ENCODE measurements at places on chromosomes 11 and 22. TPM values are rescaled to one million over a fixed set of nuclear protein-coding genes. Genes with fewer than 3 reads are reported as not detected.
A peak's percentile ranks its signal among the peaks of the same experiment; 100 is the strongest.

- H3K36me3 ChIP-seq = no peaks in the 10 kb centered on the region
- H3K27me3 ChIP-seq = no peaks in the 10 kb centered on the region
- H3K4me3 ChIP-seq = no peak overlapping the region
- H3K27ac ChIP-seq = no peak overlapping the region
These were observed 39.4 kb downstream of the MOV10L1 start for GRCh38 chr22:50129121-50129736.

- no peak overlapping the region for H3K4me3 ChIP-seq
- no peaks in the 10 kb centered on the region for H3K4me1 ChIP-seq
- no peak for DNase-seq
- H3K36me3 ChIP-seq = no peaks in the 10 kb centered on the region
- no peak overlapping the region for H3K27ac ChIP-seq
These were observed 3.1 kb downstream of the BIK start for GRCh38 chr22:43113526-43114251.

DNA sequence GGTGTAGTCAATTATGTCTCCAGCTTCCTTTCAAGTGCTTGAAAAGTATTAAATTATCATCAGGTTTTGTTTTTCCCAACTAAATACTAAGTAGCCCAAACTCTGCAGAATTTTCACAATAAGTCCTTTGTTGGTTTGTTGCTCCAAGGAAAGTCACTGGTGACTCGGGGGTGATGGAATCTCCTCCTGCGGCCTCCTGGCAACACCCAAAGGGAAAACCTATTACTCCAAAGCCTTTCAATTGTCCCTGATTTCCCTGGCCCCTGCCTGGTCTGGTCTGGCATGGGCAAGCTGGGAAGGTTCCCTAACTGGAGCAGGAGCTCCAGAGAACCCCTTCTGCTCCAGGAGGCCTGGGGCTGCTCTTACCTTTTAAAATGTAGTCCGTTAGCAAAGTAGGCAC, 47.9 kb downstream of the FEZ1 start:
- H3K4me3 ChIP-seq = no peak overlapping the region
- H3K27ac ChIP-seq = no peak overlapping the region
- H3K4me1 ChIP-seq = no peaks in the 10 kb centered on the region
- H3K27me3 ChIP-seq = no peaks in the 10 kb centered on the region

GRCh38 chr11:122345586-122345985, 229.6 kb upstream of the BLID start:
- H3K36me3 ChIP-seq = no peaks in the 10 kb centered on the region
- no peaks in the 10 kb centered on the region for H3K4me1 ChIP-seq
- DNase-seq = no peak
- no peak overlapping the region for H3K27ac ChIP-seq

DNA sequence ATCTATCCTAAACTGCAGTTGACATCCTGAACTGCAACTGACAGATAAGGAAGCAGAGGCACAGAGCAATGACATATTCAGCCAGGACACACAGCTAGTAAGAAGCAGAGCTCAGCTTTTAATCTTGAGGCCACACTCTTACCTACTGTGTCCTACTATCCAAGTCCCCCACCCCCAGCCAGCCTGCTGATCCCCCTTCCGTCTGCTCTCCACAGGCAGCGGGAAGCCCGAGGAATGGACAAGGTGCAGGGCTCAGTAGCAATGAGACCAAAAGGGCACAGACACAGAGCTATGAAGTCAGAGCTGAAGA, 4.3 kb downstream of the POLR3H start:
- no peak for DNase-seq
- no peak overlapping the region for H3K27ac ChIP-seq
- H3K4me3 ChIP-seq = no peak overlapping the region
- peaks cover 3% of the 10 kb centered on the region for H3K36me3 ChIP-seq

GRCh38 chr11:91066456-91067047, 843.7 kb upstream of the CHORDC1 start:
- H3K36me3 ChIP-seq = no peaks in the 10 kb centered on the region
- no peak overlapping the region for H3K27ac ChIP-seq
- no peak for DNase-seq
- H3K4me1 ChIP-seq = no peaks in the 10 kb centered on the region
- no peaks in the 10 kb centered on the region for H3K27me3 ChIP-seq

DNA sequence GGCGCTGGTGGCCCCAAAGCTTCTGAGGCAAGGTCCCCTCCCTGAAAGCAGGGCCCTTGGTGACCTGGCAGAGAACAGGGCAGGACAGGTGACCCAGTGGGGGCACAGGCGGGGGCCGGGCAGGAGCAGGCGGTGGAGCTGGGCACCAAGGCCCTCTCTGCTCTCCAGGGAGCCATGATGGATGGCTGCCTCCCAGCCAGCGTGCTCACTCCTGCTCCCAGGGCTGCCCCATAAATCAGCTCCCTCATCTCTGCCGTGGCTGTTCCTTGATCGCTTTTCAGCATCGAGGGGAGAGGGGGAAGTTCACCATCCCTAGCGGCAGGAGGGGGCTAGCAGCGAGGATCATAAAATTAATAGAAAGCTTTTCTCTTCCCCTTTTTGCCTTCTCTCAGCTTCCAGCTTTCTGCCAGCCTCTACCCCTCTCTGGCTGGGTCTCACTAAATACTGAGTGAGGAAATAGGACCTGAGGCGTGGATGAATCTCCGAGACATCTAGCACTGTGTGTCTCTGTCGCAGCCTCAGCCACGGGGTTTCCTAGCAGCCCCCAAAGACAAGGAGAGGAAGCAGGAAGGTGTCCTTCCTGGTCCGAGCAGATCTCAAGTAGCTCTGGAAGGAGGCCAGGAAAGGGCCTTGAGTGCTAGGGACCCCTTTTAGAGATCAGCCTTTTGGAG, 22.2 kb upstream of the ELFN2 start:
- no peaks in the 10 kb centered on the region for H3K36me3 ChIP-seq
- no peak overlapping the region for H3K27ac ChIP-seq
- DNase-seq = no peak
- H3K4me1 ChIP-seq = no peaks in the 10 kb centered on the region

- H3K27me3 ChIP-seq = no peaks in the 10 kb centered on the region
- no peaks in the 10 kb centered on the region for H3K36me3 ChIP-seq
- no peak for DNase-seq
- no peak overlapping the region for H3K4me3 ChIP-seq
These were observed 6.9 kb downstream of the AQP11 start for GRCh38 chr11:77596626-77597025.

DNA sequence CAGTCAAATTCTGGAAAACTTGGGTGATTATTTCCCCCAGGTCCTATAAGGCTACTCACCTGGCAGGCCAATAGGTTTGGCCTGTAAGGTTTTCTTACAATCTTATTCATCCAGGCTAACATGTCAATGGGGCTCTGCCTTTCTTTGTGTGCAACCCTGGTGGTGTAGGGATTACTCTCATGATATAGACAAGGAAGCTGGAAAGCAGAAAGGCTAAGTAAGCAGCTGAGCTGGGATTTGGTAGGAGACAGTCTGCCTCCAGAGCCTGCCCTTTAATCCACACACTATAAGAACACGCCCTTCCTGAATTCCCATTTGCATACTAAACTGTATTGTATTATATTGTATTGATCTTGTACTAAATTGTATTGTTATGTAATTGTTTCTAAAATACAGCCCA, 373.3 kb upstream of the CCDC90B start:
- no peaks in the 10 kb centered on the region for H3K4me1 ChIP-seq
- H3K27me3 ChIP-seq = no peaks in the 10 kb centered on the region
- no peak overlapping the region for H3K27ac ChIP-seq
- no peak overlapping the region for H3K4me3 ChIP-seq
- H3K36me3 ChIP-seq = no peaks in the 10 kb centered on the region
- DNase-seq = no peak

DNA sequence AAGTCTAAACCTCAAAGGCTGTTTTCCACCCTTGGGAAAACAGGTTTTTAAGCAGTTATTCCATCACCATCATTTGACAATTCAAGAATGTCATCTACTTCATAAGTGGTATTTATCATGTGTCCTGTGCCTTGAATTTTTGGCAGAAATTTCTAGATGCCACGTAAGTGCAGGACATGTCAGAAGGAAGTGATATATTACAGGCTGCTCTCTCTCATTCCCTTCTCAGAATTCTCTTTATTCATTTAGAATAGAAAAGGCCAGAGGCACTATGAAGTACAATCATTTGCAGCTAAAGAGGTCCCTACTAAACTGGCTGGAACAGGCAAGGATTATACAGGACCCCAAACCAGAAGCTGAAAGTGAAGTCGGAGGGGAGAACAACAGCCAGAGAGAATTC, 11.9 kb downstream of the RBFOX2 start:
- no peak overlapping the region for H3K4me3 ChIP-seq
- no peak for DNase-seq
- H3K36me3 ChIP-seq = no peaks in the 10 kb centered on the region
- H3K27ac ChIP-seq = no peak overlapping the region

DNA sequence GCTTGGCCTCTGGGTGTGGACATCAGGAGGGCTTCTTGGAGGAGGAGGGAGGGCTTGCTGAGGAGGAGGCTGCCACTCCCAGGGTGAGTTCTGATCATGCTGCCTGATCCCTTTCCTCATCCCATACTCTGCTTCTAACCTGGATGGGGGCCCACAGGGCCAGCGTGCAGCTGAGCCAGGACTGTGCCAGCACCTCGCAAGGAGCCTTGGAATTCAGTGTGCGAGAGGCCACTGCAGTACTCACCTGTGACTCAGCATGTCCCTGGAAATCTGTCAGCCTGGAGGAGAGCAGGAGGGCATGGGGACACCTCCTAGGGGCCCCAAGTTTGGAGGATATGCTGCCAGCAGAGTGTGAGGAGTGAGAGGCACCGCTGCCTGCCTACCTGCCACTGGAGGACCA, 4.2 kb upstream of the GAB4 start:
- no peaks in the 10 kb centered on the region for H3K27me3 ChIP-seq
- H3K4me3 ChIP-seq = no peak overlapping the region
- H3K36me3 ChIP-seq = no peaks in the 10 kb centered on the region
- DNase-seq = no peak
- H3K27ac ChIP-seq = no peak overlapping the region

DNA sequence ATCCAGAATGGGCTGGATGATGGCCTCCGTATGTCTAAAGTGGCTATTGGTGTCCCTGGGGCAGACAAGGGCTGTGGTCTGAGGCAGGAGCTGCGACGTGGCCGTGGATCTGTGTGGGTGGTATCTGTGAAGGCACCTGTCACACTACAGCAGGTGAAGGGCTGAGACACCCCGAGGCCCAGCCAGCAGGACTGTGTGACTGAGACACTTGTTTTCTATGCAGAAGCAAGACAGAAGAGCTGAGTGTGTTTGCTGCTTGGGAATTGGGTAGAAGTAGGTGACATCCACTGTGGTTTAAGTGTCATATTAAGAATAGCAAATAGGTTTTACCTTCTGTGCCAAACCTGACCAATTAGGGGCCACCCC, 35.0 kb downstream of the AMPD3 start:
- no peaks in the 10 kb centered on the region for H3K4me1 ChIP-seq
- DNase-seq = no peak
- no peak overlapping the region for H3K4me3 ChIP-seq
- H3K27ac ChIP-seq = no peak overlapping the region

DNA sequence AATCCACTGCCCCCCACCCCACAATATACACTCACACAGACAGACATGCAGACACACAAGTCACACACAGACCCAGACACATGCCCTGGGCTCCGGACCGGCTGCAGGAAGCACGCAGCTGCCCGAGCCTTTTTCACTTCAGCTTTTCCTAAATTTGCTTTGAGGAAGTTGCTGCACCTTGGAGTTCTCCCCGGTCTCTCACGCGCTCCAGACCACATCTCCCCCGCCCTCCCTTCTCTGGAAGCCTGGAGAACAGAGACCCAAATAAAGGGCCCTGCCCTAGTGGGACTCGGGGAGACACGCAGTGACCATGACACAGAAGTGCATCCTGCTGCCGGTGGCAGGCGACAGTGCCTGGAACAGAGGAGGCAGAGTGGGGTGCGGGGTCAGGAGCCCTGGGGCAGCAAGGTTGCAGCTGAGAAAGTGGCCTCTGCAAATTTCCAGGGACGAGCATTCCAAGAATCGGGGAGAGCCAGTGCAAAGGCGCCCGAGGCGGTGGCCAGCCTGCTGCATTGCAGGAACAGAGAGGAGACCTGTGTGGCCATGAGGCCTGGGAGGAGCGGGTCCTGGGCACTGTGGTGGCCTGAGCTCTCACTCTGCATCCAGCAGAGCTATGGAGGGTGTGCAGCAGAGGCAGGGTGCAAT, 19.1 kb downstream of the RPL3 start:
- peak overlapping the region; percentile 10 for H3K27ac ChIP-seq
- H3K36me3 ChIP-seq = no peaks in the 10 kb centered on the region
- H3K27me3 ChIP-seq = no peaks in the 10 kb centered on the region
- no peak overlapping the region for H3K4me3 ChIP-seq
- H3K4me1 ChIP-seq = peaks cover 5% of the 10 kb centered on the region

GRCh38 chr11:33376331-33377310, 119.4 kb downstream of the HIPK3 start:
- H3K36me3 ChIP-seq = no peaks in the 10 kb centered on the region
- no peak for DNase-seq
- H3K4me1 ChIP-seq = peaks cover 6% of the 10 kb centered on the region
- no peak overlapping the region for H3K27ac ChIP-seq

DNA sequence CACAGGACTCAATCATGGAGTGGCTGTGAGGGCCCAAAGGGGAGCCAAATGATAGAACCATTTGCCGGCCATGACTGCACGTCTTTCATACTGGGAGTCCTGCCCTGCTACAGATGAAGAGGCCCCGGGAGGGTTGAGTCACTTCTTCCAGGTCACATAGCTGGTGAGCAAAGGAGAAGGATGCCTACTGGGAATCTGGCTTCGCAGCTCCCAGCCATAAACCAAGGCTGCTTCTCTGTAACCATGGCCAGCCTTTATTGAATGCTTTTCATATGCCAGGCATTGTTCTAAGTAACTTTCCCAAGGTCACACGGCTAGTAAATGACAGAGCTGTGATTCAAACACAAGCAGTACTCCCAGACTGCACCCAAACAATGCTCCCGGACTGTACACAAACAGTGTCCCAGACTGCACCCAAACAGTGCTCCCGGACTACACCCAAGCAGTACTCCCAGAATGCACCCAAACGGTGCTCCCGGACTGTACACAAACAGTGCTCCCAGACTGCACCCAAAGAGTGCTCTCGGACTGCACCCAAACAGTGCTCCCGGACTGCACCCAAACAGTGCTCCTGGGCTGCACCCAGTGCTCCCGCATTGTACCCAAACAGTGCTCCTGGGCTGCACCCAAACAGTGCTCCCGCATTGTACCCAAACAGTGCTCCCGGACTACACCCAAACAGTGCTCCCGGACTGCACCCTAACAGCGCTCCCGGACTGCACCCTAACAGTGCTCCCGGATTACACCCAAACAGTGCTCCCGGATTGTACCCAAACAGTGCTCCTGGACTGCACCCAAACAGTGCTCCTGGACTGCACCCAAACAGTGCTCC, 89.8 kb downstream of the FBXO7 start:
- DNase-seq = no peak
- no peaks in the 10 kb centered on the region for H3K27me3 ChIP-seq
- no peaks in the 10 kb centered on the region for H3K36me3 ChIP-seq
- no peaks in the 10 kb centered on the region for H3K4me1 ChIP-seq

- no peak for DNase-seq
- peaks cover 3% of the 10 kb centered on the region for H3K36me3 ChIP-seq
- H3K27ac ChIP-seq = no peak overlapping the region
- no peaks in the 10 kb centered on the region for H3K27me3 ChIP-seq
These were observed 24.6 kb downstream of the ATXN10 start for GRCh38 chr22:45696227-45696626.

ADM gene
- 25.9 TPM for total RNA-seq

GPR137 gene
- 17.9 TPM for total RNA-seq

PICK1 gene
- total RNA-seq = 22.7 TPM

SCARF2 gene
- total RNA-seq = 1.7 TPM

IGLL1 gene
- not detected for total RNA-seq

LRRC74B gene
- not detected for total RNA-seq

KCNK4 gene
- not detected for total RNA-seq

Data from right lobe of liver (tissue), 6 donors.